ENCODE measurements at places on chromosomes 2 and 18. TPM values are rescaled to one million over a fixed set of nuclear protein-coding genes. Genes with fewer than 3 reads are reported as not detected.

MYO7B gene
- 0.60 TPM for total RNA-seq

FTCDNL1 gene
- 2.3 TPM for total RNA-seq

ST6GAL2 gene
- total RNA-seq, result 74.9 TPM

PER2 gene
- total RNA-seq, result 18.4 TPM

ADD2 gene
- 64.5 TPM for total RNA-seq

CYP26B1 gene
- total RNA-seq, result 12.8 TPM

IL36A gene
- not detected for total RNA-seq

KCNF1 gene
- 6.8 TPM for total RNA-seq

CPO gene
- not detected for total RNA-seq

AQP4 gene
- total RNA-seq, result 3.2 TPM

HOXD4 gene
- total RNA-seq, result 0.33 TPM

Data from camera-type eye (tissue), 1 donor.